ENCODE measurements at places on chromosomes 3 and 15.
A peak's percentile ranks its signal among the peaks of the same experiment; 100 is the strongest.

GRCh38 chr15:75666823-75667501 lies 19.2 kb downstream of the SNX33 start:
- DNase-seq = no peak

GRCh38 chr15:29681946-29682345 lies 140.3 kb downstream of the TJP1 start:
- DNase-seq = no peak

DNA sequence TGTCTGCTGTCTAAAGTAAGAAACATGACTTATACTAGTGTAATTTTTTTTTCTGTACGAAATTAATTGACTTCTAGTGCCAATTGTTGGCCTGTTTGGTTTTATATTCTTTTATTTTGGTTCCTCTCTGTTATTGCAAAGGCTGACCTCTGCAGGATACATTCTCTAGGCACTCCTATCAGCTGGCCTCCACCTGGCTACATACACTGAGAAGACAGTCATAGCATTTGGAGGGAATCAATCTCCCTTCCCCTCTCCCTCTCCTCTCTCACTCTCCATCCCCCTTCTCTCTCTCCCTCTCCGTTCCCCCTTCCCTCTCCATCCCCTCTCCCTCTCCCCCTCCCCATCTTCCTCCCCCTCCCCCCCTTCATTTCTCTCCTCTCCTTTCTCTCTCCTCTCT lies 116.7 kb downstream of the MCTP2 start:
- DNase-seq = no peak

DNA sequence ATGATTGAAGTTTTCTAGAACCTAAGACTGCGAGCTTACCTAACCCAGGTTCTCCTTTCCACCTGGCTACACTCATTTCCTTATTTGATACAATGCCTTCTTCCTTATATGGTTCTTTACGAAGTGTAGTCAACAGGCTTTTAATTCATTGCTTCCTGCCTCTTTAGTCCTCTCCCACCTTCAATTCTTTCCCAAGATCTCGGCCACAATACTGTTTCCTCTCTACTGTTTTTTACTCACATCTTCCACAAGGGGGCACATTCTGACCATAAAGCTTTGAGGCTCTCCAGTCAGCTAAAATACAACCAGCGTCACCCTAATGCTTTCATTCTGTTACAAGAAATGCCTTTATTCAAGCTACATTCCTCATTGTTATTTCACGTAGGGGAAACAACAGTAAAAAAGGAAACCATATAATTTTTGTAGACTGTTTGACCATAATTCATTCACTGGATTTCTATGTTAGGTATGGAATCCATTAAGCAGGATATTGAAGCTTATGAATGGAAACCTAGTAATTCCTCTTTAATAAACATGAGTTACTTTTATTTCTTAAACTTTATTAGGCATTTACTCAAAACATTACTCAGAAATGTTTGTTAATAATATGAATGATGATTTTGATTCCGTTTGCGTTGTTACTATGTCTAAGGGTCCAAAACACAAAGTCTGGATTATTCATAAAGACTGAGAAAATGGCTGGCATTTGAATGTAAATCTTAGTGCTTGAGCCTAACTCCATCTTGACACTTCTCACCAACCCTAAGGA lies 29.5 kb upstream of the VEPH1 start:
- peak; percentile 0 for DNase-seq

DNA sequence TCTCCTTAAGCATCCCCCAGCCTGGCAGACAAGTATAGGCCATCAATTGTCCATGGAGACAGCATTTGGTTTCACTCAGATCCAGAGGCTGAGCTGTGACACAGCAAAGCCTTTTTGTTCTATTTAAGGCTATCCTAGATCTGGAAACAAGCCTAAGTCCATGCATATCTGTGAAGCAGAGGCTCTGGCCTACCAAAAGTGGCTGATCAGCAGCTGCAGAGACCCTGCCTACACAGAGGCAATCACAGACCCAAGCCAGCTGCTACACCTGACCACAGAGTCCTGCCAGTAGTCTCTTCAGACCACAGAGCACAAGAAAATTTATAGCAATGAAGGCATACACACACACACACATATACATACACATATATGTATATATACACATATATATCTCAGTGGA lies 501.7 kb upstream of the ARPP21 start:
- DNase-seq = no peak

- no peak for DNase-seq
These were observed 94.6 kb upstream of the RASGRF1 start for GRCh38 chr15:79185199-79185598.

DNA sequence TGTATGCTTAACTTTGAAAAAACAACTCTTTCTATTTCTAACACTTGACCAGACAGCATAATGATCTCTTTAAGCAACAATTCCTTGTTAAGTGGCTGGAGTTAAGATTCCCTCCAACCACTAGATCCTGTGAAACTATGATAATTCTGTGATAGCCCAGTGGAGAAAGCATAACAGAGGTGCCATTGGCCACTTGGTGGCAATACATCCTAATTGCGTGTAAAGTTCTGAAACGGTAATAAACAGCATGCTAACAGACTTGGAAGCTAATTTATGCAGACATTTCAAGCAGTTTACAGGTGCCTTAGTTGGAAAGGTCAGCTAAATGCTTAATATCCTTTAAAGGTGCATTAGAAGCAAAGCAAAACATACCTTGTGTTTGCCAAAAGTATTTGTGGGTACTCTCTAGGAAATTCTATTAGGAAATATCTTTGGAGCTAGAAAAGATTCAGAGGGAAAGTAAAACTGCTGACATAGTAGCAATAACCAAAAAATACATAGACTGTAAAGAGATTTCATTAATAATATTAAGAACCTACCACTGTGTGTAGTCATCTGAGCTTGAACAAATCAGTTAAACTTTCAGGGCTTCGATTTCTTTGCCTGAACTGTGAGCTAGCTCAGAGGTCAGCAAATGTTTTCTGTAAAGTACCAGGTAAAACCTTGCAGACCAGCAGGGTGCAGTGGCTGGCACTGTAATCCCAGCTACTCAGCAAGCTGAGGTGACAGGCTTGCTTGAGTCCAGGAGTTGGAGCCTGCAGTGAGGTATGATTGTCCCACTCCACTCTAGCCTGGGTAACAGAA lies 19.0 kb upstream of the CSTA start:
- DNase-seq = no peak

- no peak for DNase-seq
These were observed 618.7 kb downstream of the SI start for GRCh38 chr3:164459521-164460151.

GRCh38 chr3:108228286-108228685 lies 6.1 kb upstream of the IFT57 start:
- no peak for DNase-seq

DNA sequence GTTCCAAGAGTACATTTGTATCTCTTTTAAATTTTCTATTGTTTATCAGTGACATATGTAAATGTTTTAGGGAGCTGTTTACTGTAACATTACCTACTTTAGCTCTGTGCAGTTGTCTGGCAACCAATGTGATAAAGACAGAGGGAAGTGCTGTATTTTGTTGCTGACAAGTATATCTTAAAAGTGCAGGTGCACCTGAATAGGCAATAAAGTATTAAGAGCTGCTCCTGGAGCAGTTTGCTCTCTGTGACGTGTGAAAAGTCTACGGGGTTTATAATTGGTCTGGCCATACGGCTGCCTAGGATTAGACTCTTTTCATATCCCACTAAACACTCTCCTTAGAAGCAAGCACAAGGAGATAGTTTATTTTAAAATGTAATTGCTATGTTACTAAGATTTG lies 178.3 kb downstream of the IGF1R start:
- DNase-seq = no peak

DNA sequence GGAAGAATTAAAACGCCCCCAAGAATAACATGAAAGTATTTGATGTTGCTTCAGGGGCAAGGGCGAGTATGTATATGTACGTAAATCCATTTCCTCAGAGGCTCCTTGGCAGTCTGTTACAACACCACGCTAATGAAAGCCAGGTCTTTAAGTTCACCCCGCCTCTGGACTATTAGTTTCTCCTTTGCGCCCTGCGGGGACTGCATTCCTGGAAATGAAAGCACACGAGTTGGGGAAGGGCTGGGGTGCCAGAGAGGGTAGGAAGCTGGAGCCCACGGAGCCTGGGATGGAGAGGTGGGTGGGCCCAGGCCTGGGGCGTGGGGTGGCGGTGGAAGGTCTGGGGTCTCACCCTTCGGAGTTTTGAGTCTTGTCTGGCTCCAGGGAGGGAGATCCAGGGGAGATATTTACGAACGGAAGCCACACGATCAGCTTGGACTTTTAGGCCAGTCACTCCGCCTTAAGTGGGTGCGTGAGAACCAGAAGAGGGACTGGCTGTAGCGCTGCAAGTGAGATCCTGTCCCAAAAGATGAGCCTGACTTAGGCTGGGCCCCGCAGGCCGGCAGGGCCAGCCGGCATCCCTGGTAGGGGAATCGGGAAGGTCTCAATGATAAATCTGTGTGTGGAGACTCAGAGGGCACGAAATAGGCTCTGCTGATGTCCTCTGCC lies 1.6 kb upstream of the PLCL2 start:
- DNase-seq = no peak

DNA sequence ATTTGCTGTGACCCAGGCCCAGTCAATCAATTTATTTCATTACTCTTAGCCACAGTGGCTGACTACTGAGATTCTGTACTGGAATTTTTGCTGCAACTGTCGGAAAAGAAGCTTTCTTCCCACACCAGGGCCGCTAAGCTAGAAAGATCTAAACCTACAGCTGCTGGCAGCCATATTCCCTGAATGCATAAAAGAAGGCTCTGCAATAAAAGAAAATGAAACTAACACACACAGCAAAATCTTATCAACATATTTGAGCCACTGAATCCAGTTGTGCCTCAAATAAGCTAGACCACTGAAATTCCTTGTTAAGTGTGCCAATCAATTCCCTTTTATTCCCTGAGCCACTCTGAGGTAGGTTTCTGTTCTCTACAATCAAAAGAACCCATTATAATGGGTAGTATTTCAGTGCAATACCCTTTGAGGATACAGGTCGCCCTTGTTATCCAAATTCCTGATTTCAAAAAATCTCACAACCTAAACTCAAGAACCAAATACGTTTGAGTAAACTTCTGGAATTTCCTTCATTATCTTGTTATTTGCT lies 60.3 kb downstream of the MYO9A start:
- no peak for DNase-seq

DNA sequence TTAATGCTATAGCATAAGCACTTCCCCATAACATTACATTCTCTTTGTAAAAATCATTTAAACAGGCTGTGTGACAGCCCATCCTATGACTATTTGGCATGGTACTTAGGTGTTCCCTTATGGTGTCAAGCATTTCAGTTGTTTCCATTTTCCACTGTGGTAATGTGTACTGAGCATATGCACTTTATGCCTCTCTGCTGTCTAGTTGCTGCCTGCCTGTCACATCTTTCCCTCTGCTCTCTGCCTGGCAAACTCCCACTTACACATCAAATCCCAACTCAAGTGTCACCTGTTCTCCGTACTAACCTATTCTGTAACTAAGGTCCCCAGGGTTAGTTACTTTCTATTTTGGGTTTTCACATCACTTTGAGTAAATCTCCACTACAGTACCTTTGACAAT lies 84.4 kb upstream of the STRIT1 start:
- DNase-seq = no peak

DNA sequence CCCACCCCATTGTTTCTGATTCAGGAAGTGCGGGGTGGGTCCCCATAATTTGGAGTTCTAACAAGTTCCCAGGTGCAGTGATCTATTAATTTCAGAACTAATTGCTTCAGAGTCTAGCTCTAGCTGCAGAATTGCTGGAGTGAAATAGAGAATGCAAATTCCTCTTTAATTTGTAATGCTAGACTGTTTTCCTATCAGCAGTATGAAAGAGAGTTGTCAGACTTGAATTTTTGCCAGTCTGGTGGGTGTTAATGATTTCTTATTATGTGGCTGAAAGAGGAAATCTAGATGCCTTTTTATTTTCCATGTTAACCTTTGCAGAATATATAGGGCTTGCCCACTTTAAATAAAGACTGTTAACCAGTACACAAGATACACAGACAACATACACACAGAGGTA lies 23.7 kb downstream of the APH1B start:
- DNase-seq = no peak

- no peak for DNase-seq
These were observed 6.3 kb upstream of the PKM start for GRCh38 chr15:72237029-72237852.

DNA sequence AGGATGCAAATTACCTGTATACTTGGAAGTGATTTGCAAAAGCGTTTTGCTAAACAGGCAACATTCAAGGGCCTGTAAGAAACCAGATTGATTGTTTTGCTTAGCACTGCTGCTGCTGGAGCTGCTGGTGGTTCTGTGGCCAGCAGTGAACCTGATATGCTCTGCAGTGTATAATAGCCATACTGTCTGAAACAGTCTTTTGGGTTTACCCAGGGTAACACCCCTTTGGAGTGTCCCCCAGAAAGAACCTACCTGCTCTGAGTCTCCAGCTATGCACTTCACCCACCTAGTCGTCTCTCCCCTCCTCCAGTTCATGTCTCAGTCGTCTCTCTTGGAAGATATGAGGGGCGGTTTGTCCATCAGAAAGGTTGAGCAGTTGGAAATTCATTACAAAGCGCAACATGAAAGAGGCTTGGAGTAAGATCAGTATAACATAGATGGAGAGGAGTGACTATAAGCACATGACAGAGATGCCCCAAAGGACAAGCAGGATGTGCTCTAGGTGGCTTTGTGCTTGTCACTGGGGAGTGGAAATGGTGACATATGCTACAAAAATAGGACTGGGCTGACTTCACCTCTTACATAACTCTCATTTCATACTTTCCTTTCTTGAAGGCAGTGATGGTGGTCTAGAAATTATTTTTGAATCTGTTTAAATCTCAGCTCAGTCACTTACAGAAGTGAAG lies 3.8 kb downstream of the MKRN2 start:
- no peak for DNase-seq

- no peak for DNase-seq
These were observed 94.2 kb downstream of the EFL1 start for GRCh38 chr15:82168296-82168695.

DNA sequence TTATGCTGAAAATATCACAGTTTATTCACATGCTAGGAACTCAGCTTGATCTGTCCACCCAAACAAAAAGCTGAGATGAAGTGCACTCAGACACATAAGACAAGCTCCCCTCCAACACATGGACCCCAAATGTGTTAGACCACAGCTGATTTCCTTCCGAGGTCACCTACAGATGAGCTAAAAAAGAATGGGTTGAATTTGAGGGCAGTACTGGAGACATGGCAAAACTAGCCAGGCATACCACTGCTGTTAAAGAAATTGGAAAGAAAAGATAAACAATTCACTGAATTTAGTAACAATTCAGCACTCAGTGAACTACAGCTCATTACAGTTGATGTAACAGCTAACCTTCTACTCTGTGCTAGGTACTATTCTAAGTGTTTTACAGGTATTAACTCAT lies 15.5 kb downstream of the PARP9 start:
- DNase-seq = no peak

DNA sequence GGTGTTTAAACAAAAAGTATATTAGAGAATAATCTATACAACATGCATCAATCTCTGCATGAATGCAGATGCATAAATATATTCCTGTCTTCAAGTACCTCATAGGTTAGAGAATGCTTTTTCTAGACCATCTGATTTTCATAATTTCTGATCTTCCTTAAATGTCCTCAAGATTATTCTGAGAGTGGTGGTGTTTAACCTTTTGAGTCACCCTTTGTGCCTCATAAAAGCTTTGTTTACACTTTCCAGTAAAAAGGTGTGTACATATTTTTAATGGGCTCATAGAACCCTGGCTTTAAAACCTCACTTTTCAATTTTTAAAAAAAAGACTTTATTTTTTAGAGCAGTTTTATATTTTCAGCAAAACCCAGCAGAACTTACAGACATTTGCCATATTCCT lies 41.0 kb upstream of the ABHD10 start:
- DNase-seq = no peak

GRCh38 chr3:124032881-124033359 lies 41.0 kb upstream of the ROPN1 start:
- DNase-seq = peak; percentile 31

GRCh38 chr15:22895465-22896190 lies 57.2 kb downstream of the NIPA2 start:
- DNase-seq = no peak
